KBM-7 (cell line): ENCODE measurements at places on chromosomes 1 and 21.

GRCh38 chr1:18951416-18951815, 5.1 kb downstream of the IFFO2 start:
- DNase-seq = peak; percentile 45

DNA sequence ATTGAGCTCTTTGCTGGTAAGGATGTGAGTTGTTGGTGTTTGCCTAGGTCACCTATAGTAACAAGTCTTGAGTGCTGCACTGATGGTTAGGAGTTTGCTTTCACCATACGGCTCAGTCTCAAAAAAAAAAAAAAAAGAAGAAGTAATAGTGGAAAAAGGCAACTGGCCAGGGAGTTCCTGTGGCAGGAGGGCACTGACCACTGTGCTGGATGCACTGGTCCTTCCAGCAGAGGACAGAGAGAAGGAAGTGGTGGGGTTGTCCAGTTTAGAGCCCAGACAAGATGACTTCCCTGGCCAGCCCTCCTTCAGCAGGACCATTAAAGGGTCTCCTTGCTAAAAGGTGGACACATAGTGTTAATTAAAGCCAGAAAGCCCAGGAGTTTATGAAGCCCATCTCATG, 11.9 kb upstream of the PTCH2 start:
- DNase-seq = no peak

DNA sequence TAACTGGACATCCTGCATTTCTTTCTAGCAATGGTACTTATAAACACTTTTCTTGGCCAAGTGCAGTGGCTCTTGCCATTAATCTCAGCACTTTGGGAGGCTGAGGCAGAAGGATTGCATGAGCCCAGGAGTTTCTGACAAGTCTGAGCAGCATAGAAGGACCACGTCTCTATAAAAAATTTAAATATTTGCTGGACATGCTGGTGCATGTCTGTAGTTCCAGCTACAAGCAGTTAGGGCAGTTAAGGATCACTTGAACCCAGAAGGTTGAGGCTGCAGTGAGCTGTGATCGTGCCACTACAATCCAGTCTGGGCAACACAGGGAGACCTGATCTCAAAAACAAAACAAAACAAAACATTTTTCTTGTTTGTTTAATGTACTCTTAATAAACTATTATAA, 434.0 kb downstream of the PLA2G4A start:
- DNase-seq = no peak

GRCh38 chr1:27058966-27059669, 46.5 kb upstream of the TENT5B start:
- no peak for DNase-seq

GRCh38 chr1:185727726-185728125, 6.5 kb upstream of the HMCN1 start:
- no peak for DNase-seq

- DNase-seq = no peak
Observed at GRCh38 chr1:231665101-231665500, 38.5 kb downstream of the DISC1 start.

GRCh38 chr1:180151508-180151907, 3.2 kb upstream of the QSOX1 start:
- no peak for DNase-seq

GRCh38 chr1:40690771-40691537, 550 bp upstream of the NFYC start:
- DNase-seq = no peak

DNA sequence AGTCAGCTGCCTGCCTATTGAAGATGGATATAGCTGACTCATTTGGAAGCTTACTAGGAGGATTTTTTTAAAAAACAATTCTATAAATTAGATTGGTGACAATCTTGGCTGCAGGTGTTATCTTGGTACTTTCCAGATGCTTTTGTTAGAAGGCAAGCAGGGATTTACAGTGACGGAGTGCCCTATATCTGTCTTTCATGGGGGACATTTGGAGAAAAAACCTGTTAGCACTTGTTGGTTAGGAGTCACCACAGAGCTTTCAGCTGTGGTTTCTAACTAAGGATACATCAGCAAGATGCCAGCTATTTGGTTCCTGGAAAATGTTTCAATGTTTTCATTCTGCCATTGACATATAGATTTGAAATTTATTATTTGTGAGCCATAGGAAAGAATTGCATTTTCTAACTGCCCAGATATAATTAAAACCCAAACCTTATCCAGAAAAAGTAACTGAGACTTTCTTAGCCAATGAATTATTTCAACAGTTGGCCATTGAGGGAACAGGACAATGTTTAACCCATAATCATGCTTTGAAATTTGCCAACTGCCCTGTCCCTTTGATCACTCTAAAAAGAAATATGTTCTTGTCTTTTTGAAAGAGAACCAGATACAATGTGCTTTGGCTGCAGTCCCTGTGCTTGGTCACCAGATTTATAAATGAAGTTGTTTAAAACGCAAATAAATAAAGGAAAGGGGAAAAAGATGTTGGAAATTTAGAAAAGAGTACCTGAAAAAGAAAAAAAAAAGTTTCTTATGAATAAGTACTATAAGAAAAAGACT, 761.0 kb upstream of the CXADR start:
- no peak for DNase-seq

GRCh38 chr1:84247425-84248220, 53.9 kb upstream of the SAMD13 start:
- DNase-seq = no peak

GRCh38 chr1:12591267-12591938, 26.6 kb downstream of the DHRS3 start:
- no peak for DNase-seq

DNA sequence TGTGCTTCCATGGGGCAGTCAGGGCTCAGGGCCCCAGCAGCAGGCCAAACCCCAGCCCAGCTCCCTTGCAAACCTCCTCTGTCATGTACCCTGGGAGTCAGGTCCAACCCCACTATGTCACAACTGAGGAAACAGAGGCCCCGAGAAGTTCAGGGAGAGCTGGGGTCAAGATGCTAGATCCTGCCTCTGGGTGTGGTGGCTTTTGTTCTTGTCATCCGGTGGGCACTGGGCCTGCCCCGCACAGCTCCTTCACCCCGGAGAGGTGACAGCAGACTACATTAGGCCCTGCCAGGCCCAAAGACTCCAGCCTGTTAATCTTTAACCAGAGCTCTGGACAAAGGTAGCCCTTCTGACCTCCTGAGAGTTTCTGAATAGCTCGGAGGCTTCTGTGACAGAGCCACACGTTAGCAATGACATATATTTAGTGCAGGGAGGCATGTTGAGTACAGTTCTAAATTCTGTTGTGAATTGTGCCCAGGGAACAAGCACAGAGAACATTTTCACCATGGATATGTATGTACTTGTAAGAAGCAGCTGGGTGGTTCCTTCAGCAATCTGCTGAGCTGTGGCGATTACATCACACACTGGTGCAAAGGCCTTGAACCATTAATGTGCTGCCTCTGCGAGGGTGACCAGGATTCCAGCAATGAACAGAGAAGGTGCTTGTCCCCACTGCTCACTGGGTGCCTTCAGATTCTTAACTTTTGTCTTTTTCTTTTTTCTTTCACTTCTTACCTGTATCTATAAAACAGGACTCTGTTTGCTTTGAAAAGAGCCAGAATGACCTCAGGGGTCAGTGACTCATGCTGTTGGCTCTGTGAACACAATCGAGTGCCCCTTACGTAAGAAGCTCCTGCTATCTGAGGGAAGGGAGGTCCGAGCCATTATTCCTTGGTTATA, 102.8 kb downstream of the RHOU start:
- DNase-seq = no peak

DNA sequence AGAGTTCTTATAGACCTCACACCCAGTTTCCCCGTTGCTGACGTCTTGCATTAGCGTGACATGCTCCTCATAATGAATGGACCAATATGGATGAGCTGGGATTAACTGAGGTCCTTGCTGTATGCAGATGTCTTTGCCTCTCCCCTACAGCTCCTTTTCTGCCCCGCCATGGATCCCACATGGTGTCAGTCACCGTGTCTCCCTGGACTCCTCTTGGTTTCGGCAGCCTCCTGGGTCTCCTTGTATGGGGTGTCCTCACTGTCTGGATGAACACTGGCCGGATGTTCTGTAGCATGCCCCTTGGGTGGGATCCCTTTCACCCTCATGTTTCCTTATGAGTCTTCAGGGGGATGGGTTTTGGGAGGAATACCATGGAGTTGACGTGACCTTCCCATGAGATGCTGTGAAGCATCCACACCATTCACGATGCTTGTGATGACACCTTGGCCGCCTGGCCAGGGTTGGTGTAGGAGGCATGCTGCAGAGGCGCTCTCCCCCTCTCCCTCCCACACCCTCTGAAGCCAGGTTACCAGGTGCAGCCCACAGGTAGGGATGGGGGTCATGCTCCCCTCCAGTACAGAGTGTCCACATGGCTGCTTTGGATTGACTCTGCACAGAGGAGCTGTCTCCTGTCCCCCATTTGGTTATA, 4.4 kb downstream of the GJC2 start:
- no peak for DNase-seq

DNA sequence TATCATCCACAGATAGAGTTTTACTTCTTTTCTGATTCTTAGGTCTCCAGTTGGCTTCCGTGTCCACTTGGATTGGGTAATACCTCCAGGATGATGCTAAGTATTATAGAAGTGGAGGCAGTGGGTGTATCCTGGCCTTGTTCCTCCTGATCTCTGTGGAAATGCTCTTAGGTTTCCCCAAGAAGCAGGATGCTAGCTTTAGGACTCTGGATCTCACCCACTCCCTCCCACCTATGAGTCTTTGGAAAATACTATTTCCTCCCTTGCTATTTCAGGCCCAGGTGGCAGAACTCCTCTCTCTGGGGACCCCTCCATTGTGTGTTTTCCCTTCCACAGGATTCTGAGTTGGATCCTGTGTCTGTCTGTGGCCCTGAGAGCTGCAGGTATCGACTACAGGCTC, 86.7 kb downstream of the SIM2 start:
- DNase-seq = no peak

DNA sequence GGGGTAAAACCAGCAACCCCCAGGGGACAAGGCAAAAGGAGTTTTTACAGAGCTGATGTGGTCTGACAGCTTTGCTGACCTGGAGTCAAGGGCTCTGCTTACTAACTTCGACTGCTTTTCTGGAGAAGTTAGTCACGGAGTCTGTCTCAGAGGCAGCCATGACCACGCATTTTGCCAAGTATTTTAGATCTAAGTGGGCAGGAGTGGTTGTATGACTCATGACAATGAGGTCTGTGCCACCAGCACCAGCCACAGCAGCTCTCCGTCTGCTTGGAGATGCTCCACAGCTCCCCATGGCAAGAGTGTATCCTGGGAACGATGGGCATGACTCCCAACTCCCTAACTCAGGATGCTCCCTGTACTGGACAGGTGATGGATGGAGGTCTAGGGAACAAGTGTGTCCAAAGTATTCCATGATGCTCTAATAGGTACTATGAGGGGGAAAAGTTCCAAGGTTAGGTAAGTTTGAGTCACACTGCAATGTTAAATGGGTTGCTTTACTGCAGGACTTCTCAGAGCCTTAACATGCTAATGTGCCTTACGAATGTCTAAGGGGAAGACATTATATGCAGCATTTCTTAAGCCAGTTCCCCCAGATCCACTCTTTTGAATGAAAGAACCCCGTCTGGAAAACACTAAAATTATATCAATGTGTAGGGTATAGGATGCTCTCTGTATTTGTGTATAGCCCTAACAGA, 359.0 kb downstream of the HHAT start:
- no peak for DNase-seq

DNA sequence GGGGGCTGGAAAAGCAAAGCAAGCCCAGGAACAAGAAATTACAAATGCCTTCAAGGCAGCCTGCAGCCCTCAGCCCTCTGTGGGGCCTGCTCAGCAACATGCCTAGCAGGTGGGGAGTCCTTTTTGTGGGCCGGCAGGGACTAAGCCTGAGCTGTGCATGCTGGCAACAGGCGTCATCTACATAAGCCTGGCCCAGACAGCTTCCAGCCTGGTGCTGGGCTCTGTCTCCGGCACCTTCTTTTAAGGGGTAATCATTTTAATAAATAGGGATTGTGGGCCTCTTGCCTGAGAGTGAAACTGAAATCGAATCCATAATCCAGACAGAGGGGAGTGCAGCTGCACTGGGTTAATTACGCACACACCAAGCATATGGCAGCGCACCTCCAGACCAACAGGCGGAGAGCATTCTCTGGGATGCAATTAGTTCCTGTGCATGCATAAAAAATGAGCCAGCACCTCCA, 96.6 kb downstream of the DDX20 start:
- DNase-seq = no peak

DNA sequence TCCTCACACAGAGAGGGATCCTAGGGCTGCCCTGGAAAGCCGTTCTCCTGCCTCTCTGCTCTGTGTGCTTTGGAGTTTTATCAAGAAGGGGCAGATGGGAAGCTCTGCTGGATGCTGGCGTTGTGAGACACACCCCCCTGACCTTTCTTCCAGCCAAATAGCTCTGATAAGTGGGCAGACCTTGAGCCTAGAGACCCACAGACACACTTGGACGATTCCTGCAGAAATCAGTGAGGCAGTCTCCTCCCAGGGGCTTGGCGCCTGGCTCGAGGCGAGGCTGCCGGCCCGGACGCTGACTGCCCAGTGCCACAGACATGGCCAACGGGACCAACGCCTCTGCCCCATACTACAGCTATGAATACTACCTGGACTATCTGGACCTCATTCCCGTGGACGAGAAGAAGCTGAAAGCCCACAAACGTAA, at the start of gene MRAP:
Gene MRAP, plus strand, starts transcription at position 198 of the 424 bp plus-strand sequence. Its CDS starts 117 bp downstream, at position 315.
- DNase-seq = no peak

DNA sequence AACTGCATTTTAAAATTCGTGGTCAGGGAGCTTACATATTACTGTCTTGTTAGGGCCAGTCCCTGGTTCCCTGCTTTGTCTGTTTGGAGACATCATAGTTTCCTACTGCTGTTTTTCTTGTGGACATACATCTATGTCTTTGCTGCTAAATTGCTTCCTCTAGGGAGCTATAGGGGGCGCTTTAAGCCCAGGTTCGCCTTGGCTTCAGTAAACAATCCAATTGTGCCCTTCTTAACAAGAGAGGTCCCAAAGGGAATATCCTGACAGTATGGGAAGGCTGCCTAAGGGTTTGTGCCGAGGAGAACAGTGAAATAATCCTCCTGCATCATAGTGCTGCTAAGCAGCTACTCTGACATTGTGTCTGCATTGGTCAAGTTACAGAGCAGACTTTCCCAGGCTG, 112.5 kb downstream of the USH2A start:
- peak; percentile 2 for DNase-seq

- peak; percentile 62 for DNase-seq
Observed at GRCh38 chr1:16612332-16613172, 812 bp downstream of the NBPF1 start.

- no peak for DNase-seq
Observed at GRCh38 chr1:22325531-22326371, 125.9 kb upstream of the ZBTB40 start.

- no peak for DNase-seq
Observed at GRCh38 chr1:99265124-99265523, 832 bp downstream of the PLPPR4 start.

- DNase-seq = peak; percentile 25
Observed at GRCh38 chr1:34113887-34114286, 51.1 kb downstream of the CSMD2 start.
